ENCODE measurements at places on chromosomes 7 and 10. TPM values are rescaled to one million over a fixed set of nuclear protein-coding genes. Genes with fewer than 3 reads are reported as not detected.

DNA sequence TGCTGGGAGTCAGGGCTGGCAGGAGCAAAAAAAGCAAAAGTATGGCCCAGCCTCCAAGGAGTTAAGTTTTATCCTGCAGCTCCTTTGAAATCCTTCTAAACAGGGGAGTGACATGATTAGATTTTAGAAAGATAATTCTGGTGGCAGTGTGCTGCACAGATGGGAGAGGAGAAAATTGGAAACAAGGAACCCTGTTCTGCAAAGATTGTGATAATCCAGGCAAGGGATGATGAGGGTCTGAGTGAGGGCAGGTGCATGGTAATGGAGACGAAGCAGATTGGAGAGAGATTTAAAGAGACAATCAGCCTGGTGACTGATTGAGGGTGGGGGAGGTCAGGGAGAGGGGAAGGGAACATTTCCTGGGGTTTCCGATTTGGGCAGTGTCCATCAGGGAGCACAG is 444.7 kb upstream of the PODXL start:
- no peak for DNase-seq

DNA sequence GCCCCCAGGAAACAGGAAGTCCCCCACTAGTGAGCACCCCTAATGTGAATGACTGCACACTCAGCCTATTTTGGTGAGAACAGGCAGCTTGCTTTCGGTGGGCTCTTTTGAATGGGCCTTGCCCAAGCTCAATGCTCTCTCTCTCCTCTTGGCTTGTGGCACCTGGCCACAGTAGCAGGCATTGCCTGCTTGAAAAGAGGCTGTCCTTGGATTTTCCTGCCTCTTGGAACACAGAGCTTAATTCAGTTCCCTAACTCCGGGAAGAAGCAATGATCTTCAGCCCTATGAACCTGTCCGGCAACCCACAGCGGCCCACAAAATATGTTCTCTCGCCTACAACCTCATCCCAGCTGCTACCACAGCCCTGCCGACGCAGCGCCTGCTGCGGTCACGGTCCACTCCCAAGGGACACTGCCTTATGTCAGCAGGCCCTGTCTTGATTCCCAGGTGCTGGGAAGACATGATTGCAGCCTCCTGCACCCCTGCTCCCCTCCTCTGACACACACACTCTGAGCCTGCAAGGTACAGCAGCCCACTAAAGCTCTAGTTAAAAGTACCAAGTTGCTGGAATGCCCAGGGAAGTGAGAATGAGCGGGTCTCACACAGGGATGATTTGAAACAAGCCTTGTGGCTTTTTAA is 715.5 kb upstream of the GALNT17 start:
- no peak for DNase-seq

DNA sequence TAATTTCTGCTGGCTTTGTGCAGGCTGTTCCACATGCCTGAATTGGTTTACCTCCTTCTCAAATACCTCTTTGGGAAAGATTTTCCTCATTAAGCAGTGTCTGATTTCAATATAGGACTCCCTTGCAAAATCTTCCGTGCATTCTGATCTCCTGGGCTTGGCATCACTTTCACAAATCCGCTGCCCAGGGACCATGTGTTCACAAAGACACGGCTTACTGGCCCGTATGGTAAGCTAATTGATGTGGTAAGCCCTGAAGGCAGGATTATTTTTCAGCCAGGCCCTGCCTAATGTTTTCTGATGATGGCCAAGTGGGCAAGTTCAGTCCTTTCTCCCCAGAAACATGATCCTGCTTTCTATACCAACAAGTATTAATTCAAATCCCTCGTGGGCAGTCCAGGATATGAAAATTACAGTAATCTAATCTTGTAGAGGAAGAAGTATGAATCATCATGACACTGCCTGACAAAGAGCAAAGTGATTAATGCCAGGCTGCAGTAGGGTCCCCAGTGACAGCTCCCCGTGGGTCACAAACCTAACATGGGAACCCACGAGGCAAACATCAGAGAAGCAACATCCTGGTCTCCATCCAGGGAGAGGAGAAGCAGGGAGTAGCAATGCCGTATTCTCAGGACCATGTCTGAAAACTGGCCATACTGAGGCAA is 11.6 kb upstream of the SVIL start:
- no peak for DNase-seq

DNA sequence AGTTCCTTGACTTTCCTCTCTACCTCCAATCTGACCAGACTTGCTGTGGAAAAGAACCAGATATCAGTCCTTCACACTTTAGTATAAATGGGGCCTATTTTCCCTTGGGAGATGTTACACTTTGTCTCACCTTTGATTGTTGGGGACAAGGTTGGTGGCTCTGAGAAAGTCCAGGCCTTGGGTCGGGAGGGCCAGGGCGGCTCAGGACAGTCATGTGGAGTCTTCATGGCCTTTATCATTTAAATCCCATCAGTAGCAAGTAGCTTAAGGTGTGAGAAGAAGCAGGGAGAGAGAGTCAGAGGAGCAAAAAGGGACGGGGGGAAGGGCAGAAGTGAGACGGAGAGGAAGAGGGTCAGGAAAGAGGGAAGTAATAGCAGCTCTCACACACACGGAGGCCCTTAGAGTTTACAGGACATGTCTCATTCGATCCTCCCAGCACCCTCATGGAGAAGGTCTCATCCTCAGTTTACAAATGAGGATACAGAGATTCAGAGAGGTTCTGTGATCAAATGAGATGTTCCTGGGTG is 40.5 kb downstream of the TBATA start:
- no peak for DNase-seq

The PRKAR2B gene
- 287 TPM for total RNA-seq

The TWIST1 gene
- 11.0 TPM for total RNA-seq
